Aorta (tissue), 5 donors: ENCODE measurements at places on chromosomes 5 and 9. TPM values are rescaled to one million over a fixed set of nuclear protein-coding genes. Genes with fewer than 3 reads are reported as not detected.

IRX1 gene
- 4.3 TPM for total RNA-seq

IFNA2 gene
- not detected for total RNA-seq

DBN1 gene
- 66.3 TPM for total RNA-seq

GFPT2 gene
- 60.2 TPM for total RNA-seq

IFNA6 gene
- not detected for total RNA-seq

SV2C gene
- 0.33 TPM for total RNA-seq

TMC1 gene
- 2.9 TPM for total RNA-seq

ARL14EPL gene
- total RNA-seq: not detected

TSSK1B gene
- not detected for total RNA-seq

GABRP gene
- not detected for total RNA-seq

ASPN gene
- 113 TPM for total RNA-seq

NPR3 gene
- 15.2 TPM for total RNA-seq

FOXD4L4 gene
- 0.19 TPM for total RNA-seq

SPATA31A3 gene
- not detected for total RNA-seq

WNT8A gene
- total RNA-seq: not detected

KCNV2 gene
- not detected for total RNA-seq

F12 gene
- 0.23 TPM for total RNA-seq

FANCC gene
- 5.7 TPM for total RNA-seq

ENG gene
- 339 TPM for total RNA-seq

RBM27 gene
- 23.2 TPM for total RNA-seq

SLC6A19 gene
- total RNA-seq: 0.12 TPM

ECSCR gene
- total RNA-seq: 51.3 TPM

OTULINL gene
- total RNA-seq: 17.6 TPM

IL5 gene
- not detected for total RNA-seq

HAPLN1 gene
- 1.6 TPM for total RNA-seq

RBM18 gene
- total RNA-seq: 15.0 TPM

RAB14 gene
- total RNA-seq: 52.7 TPM

SLC4A9 gene
- not detected for total RNA-seq

HACD4 gene
- total RNA-seq: 3.2 TPM

SNX24 gene
- 20.6 TPM for total RNA-seq

PAPPA gene
- 13.2 TPM for total RNA-seq

CFAP90 gene
- 0.39 TPM for total RNA-seq

DROSHA gene
- 68.2 TPM for total RNA-seq

IL3 gene
- not detected for total RNA-seq

LCN12 gene
- total RNA-seq: 1.6 TPM

CCDC180 gene
- 8.5 TPM for total RNA-seq
